ENCODE measurements at places on chromosomes 2 and 18.

DNA sequence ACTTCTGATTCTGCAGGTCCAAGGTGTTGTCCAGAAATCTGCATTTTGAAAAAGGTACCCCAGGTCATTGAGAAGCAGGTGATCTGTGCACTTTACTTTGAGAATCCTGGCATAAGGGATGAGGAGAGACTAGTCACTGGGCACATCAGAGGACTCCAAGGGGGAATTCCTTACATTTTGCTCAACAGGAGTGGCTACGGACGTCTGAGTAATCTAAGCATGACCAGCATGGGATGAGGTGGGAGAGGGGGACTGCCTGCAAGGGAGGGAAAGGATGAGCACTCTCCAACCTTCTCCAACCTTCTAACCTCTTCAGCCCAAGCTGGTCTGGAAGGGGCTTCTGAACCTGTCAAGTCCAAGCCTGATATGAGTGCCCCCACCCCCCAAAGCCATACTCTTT is 55.5 kb downstream of the MARCHF4 start:
- no peaks in the 10 kb centered on the region for H3K27me3 ChIP-seq
- no peak overlapping the region for H3K4me3 ChIP-seq
- no peak overlapping the region for H3K27ac ChIP-seq

DNA sequence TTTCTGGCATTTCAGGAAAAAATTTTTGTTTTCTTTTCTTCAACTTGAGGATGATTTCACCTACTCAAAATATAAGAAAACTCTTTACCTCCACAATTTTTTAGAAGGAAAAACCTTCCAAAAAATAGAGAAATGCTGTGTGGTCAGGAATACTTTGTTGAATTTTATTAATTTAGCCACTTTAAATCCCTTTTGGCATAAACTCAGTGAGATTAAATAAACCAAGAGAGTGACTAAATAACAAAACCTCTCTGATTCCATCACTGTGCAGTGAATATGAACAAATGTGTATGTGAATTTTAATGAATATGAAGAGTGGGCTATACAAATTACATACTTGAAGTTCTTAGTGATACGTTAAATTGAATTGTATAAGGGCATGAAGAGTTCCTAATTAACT is 25.8 kb upstream of the CYTIP start:
- H3K4me3 ChIP-seq: no peak overlapping the region
- no peak overlapping the region for H3K27ac ChIP-seq
- no peaks in the 10 kb centered on the region for H3K27me3 ChIP-seq
- H3K36me3 ChIP-seq: no peaks in the 10 kb centered on the region
- no peak for DNase-seq

DNA sequence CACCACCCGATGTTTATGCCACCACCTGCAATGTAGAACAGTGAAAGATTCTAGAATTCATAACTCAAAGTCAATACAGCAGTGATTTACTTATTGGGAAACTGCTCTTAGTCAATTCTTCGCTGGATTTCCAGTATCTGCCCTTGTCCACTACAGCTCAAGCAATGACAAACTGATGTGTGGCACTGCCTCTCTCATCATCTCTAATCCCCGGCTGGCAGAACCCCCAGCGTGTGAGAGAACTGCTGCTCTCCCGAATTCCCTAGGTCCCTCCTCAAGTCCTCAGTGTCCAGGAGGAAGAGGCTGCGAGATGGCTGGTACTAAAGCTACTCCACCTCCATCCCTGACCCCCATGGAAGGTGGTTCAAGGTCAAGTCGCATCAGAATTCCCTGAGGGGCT is 1.6 kb downstream of the TXNL4A start:
- H3K36me3 ChIP-seq: no peaks in the 10 kb centered on the region
- no peak overlapping the region for H3K4me3 ChIP-seq
- H3K27ac ChIP-seq: peak overlapping the region; percentile 98

DNA sequence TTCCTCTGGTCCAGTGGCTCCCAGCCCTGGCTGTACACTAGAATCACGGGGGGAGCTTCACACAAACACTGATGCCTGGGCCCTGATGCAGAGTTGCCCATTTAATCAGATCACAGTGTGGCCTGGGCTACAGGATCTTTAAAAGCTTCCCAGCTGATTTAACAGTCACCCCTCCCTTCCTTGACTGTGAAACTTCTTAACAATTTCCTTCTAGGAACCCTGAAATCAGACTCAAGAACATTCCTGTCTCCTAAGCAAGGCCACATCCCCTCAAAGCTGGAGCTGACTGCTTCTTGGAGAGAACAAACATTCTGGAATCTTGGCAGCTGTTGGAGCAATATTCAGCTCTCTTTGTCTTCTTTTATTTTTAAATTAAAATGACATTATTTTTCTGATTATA is 88.7 kb downstream of the ADD2 start:
- no peak overlapping the region for H3K4me3 ChIP-seq
- no peak for DNase-seq
- no peaks in the 10 kb centered on the region for H3K27me3 ChIP-seq
- H3K36me3 ChIP-seq: no peaks in the 10 kb centered on the region
- H3K27ac ChIP-seq: no peak overlapping the region

- DNase-seq: no peak
- H3K4me3 ChIP-seq: no peak overlapping the region
- no peaks in the 10 kb centered on the region for H3K4me1 ChIP-seq
Measured at GRCh38 chr2:26712486-26713465, 20.3 kb downstream of the KCNK3 start.

DNA sequence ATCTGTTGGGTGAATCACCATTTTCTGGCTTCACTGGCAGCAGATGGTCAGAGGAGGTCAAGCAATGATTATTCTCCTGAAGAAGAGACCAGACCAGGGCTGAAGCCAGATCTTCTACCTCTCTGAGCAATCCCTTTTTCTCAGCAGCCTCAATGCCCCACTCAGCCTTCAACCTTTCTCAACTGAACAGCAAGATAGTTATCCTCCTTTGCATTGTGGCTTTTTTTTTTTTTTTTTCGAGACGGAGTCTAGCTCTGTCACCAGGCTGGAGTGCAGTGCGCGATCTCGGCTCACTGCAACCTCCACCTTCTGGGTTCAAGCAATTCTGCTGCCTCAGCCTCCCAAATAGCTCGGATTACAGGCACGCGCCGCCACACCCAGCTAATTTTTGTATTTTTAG is 50.5 kb downstream of the ZFP36L2 start:
- no peak for DNase-seq
- peaks cover 4% of the 10 kb centered on the region for H3K4me1 ChIP-seq
- H3K27ac ChIP-seq: peak overlapping the region; percentile 35
- no peak overlapping the region for H3K4me3 ChIP-seq
- H3K36me3 ChIP-seq: no peaks in the 10 kb centered on the region

- H3K36me3 ChIP-seq: no peaks in the 10 kb centered on the region
- DNase-seq: no peak
- H3K4me3 ChIP-seq: no peak overlapping the region
Measured at GRCh38 chr2:155456222-155456621, 757.7 kb downstream of the KCNJ3 start.

GRCh38 chr2:29397039-29397438 is 281.8 kb downstream of the CLIP4 start:
- DNase-seq: no peak
- no peak overlapping the region for H3K27ac ChIP-seq
- H3K4me3 ChIP-seq: no peak overlapping the region
- no peaks in the 10 kb centered on the region for H3K4me1 ChIP-seq

DNA sequence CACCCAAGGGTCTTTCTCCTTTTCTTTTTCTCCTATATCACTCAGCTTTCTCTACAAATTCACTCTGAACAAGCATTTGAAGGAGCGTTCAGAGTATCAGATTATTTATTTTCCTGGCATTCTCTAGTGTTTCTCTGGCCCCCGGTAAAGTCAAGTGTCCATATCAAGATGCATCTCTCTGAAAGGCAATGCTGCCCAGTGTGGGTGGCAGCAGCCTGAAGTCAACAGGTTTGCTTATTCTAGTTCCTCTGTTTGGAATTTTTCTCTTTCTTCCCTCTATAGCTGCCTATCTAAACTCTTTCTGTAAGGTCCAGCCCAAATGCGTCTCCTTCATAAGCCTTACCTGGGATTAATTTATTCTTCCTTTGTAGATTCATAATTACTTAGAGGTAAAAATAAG is 526.2 kb upstream of the TNP1 start:
- DNase-seq: no peak
- H3K4me1 ChIP-seq: no peaks in the 10 kb centered on the region
- H3K4me3 ChIP-seq: no peak overlapping the region
- H3K27ac ChIP-seq: no peak overlapping the region
- H3K36me3 ChIP-seq: no peaks in the 10 kb centered on the region

- H3K4me1 ChIP-seq: no peaks in the 10 kb centered on the region
- no peak overlapping the region for H3K4me3 ChIP-seq
- no peak for DNase-seq
- no peaks in the 10 kb centered on the region for H3K36me3 ChIP-seq
Measured at GRCh38 chr18:68498185-68498584, 216.7 kb downstream of the TMX3 start.

DNA sequence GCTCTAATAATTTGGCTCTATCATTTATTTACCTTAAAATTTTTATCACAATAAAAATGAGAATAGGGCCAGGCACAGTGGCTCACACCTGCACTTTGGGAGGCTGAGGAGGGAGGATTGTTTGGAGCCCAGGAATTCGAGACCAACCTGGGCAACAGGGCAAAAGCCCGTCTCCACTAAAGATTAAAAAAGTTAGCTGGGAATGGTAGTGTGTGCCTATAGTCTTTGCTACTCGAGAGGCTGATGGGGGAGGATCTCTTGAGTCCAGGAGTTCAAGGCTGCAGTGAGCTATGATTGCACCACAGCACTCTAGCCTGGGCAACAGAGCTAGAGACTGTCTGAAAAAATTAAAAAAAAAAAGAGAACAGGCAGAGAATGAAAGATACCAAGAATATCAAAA is 5.7 kb downstream of the MPHOSPH10 start:
- no peaks in the 10 kb centered on the region for H3K36me3 ChIP-seq
- H3K4me1 ChIP-seq: no peaks in the 10 kb centered on the region
- no peak for DNase-seq
- H3K4me3 ChIP-seq: no peak overlapping the region
- H3K27me3 ChIP-seq: no peaks in the 10 kb centered on the region

GRCh38 chr2:17646838-17647701 is 106.5 kb downstream of the SMC6 start:
- no peaks in the 10 kb centered on the region for H3K36me3 ChIP-seq
- no peaks in the 10 kb centered on the region for H3K4me1 ChIP-seq
- H3K27ac ChIP-seq: no peak overlapping the region
- no peaks in the 10 kb centered on the region for H3K27me3 ChIP-seq
- no peak overlapping the region for H3K4me3 ChIP-seq
- DNase-seq: no peak

GRCh38 chr2:67616749-67617148 is 219.6 kb downstream of the ETAA1 start:
- H3K27me3 ChIP-seq: no peaks in the 10 kb centered on the region
- H3K27ac ChIP-seq: no peak overlapping the region
- no peak for DNase-seq
- no peaks in the 10 kb centered on the region for H3K36me3 ChIP-seq

DNA sequence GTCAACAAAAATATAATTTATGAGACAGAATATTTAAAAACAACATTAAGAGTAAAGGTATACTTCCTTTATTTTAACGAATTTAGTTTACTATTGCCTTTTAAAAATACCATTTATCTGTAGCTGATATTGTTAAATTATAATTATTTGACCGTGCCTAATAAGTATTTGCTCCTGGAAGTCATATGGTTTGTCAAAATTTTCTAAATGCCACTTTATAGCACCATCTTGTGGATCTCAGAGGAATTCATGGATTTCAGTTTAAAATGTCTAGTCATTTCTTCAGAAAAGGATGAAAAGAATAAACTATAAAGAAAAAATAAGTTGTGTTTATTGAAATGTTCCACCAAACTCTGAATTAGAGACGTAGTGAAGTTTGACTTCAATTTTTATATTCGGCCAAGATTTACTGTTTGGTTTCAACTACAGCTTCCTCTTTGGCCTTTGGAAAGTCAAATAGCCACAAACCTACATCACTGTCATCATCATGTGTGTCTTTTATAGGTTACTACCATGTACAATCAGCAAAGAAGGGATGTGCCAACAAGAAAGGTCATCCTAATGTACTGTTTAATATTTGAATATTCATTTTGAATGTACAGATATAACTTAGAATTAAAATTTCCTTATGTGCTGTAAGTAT is 10.3 kb upstream of the FTCDNL1 start:
- no peaks in the 10 kb centered on the region for H3K4me1 ChIP-seq
- H3K27me3 ChIP-seq: no peaks in the 10 kb centered on the region
- no peak for DNase-seq
- H3K36me3 ChIP-seq: no peaks in the 10 kb centered on the region
- no peak overlapping the region for H3K4me3 ChIP-seq

DNA sequence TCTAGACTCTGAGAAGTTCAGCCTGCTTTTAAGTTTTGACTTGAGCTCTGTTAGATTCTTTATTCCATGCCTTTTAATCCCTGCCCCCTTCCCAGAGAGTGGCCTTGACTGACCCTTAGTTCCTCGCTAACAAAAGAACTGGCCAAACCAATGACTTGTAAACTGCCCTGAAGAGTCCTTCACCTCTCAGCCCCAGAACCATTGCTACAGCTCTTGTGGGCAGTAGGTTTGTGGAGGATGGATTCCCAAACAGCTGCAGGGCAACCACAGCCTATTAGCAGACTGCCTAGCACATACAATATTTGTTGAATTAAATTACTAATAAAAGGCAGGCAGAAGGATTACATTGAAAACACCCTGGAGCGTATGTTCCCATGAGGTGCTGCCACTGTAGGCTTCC is 163.9 kb downstream of the MAIP1 start:
- H3K27ac ChIP-seq: no peak overlapping the region
- no peak overlapping the region for H3K4me3 ChIP-seq
- H3K27me3 ChIP-seq: no peaks in the 10 kb centered on the region

- peak overlapping the region; percentile 90 for H3K27ac ChIP-seq
- H3K4me3 ChIP-seq: peak overlapping the region; percentile 82
- H3K4me1 ChIP-seq: no peaks in the 10 kb centered on the region
- no peaks in the 10 kb centered on the region for H3K36me3 ChIP-seq
- DNase-seq: no peak
Measured at GRCh38 chr2:190882411-190882766, 1.8 kb downstream of the GLS start.

DNA sequence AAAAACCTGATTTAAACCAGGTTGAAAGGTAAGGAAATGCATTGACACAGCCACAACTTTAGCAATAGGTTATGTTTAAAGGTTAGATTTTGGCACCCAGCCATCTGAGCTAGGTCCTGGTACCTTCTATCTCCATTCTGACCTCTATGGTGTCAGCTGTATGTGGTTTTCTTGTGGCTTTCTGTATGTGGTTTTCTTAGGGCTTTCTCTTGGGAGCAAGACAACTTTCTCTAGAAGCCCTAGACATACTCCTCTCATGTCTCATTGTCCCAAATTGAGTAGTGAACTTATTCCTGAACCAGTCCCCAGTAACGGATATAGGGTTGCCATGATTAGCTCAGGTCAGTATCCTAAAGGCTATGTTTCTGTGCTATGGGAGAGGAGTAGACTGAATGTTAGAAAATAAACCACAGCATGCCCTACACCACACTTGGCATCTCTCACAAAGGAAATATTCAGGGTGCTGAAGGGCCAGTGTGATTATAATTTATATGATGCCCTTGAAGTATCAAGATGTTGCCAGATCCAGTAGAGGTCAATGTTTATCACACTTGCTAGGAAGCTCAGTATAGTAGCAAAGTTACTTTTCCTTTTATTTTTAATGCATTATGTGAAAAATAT is 176.1 kb downstream of the CAPN13 start:
- H3K27me3 ChIP-seq: no peaks in the 10 kb centered on the region
- DNase-seq: no peak
- H3K36me3 ChIP-seq: no peaks in the 10 kb centered on the region
- H3K4me1 ChIP-seq: no peaks in the 10 kb centered on the region

Data from breast epithelium (tissue), 4 donors.